Left forelimb (tissue), 1 donor: ENCODE measurements at places on chromosomes 7 and 10.

DNA sequence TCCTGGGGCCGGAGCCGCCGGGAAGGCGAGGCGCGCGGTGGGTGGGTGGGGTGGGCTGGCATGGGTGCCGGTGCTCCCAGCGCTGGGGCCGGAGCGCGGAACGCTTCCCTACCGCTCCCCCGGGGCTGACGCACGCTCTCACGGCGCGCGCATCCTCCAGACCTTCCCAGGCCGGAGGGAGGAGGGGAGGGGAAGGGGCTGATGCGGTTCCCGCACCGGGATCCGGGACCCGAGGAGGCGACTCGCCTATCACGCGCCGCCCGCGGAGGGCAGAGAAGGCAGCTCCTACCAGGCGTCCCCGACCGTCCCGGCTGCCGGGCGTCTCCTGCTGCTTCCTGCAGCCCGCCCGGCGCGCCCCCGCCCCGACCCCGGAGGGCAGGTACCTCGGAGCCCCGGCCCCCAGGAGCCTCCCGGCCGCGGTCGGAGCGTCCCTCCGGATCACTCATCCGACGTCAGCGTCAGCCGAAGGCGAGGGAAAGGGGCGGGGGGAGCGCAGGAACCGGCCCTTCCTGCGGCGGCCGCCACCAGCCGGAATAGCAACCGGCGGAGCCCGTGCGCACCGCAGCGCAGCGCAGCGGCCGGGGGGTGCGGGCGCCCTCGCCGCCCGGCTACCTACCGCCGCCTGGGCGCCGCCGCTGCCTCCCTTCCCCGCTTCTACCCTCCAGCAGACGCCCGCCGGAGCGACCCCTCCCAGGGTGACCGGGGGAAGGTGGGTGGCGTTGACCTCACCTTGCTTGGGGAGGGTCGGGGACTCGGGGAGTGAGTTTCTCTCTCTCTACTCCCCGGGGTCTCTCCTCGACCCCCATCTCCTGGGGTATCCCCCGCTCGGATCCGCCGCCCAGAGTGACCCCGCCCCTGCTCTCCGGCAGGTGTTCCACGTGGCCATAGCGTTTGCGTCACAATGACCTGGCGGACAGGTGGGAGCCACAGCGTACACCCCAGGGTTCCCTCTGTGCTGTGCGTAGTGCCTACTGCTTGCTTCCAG lies at the start of gene ICA1:
ICA1 (minus strand) TSS at position 457 of the 985 bp plus-strand sequence. CDS start 26,241 bp downstream, outside the sequence.
- peak; percentile 73 for DNase-seq

GRCh38 chr7:15612205-15612604 lies 50.4 kb upstream of the AGMO start:
- no peak for DNase-seq

GRCh38 chr10:52951824-52952223 lies 179.2 kb upstream of the MBL2 start:
- DNase-seq, result no peak

DNA sequence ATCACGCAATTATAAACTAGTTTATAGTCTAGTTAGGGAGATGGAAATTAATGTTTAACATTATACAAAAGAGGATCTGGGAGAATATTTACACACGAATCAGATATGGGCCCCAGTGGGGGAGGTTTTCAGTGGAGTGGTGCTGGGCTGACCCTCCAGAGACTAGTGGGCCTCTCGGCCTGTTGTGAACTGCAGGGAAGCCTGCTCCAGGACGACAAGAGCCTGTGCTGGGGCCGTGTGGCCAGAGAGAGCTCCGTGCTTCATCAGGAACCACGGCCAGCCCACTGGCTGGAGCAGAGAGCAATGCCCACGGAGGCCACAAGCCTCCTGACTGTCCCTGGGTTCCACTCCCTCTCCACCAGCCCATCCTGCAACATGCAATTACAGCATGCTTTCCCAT lies 11.3 kb upstream of the ESYT2 start:
- no peak for DNase-seq

DNA sequence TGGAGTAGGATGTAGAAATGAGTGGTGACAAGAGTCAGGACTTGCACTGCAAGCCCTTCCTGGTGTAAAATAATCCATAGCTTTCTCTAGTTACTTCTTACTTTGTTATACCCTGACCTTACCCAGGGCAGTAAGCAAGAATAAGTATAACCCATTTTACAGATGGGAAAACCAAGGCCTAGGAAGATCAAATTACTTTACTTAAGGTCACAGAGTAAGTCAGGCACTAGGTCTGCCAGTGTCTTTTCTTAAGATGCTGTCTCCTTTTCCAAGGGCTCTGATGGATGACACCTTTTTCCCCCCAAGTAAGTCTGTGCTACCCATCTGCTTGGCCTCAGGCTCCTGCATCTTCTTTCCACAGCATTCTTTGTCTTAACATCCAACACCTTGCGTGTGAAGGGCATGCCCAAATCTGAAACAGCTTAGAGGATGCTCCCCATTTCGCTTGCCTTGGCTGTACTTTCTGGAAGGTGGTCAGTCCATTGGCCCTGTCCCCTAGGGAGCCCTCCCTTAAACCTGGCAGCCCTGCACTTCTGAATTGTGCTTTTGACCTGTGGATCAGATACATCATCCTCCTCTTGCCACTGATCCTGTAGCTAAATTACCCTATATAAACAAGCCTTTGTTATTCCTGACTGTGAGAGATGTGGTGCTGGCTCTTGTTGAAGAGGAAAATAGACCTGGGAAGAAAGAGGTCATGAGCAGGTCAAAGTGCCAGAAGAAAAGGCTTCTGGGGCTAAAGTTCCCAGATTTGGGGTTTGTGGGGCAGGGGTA lies 168.6 kb downstream of the LRMDA start:
- DNase-seq, result no peak

DNA sequence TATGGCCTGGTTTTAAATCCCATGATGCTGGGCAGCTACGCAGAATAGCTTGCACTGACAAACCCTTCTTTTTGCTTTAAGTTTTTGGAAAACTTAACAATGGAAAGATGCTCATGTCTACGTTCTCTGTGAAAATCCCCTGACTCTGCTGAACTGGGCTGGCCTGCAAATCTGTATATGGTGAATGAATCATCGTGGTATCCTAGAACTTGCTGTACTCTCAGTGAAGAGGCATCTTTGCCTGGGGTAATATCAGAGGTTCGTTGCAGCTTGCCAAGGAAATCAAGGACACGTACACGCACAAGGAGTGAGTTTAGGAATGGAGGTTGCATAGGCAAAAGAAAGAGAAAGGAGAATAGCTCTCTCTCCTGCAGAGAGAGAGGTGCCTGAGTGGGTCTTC lies 382.0 kb upstream of the ADARB2 start:
- DNase-seq, result no peak

DNA sequence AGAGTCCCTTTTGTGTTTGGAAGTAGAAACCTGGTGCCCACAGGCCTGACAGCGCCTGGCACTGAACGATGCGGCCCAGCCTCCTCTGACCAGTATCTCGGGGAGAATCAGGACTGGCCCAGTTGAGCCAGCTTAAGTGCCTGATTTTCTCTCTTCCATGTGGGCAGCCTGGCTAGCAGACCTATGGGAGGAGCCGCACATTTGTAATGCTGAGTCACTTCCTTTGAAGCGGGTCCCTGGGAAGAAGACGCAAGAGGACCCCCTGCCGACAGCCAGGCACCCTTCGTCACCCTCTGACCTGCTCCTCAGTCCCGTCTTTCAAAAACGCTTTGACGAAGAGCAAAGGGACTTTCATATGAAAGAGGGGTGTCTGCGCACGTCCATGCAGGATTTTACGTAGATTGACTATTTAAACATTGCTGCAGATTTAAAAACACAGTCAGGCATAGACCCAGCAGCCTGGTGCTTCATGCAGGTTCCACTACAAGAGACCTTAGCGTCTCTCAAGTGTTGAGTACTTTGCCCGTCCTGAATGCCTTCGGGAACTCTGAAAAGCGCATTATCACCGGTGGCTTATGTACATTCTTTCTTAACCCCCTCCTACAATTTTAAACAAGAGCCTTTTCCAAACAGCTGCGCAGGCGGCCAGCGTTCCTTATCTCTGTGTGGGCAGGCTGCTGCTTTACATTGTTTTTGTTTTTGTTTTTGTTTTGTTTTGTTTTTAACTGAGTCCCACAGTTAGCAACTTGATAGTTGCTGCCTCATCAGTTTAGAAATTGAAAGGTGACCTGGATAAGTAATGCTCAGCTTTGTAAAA lies 36.5 kb upstream of the AP5Z1 start:
- no peak for DNase-seq

- DNase-seq, result peak; percentile 55
These were observed 45.1 kb upstream of the PPP2R2D start for GRCh38 chr10:131855461-131856401.

- DNase-seq, result no peak
These were observed 31.9 kb downstream of the DLD start for GRCh38 chr7:107922886-107923285.

DNA sequence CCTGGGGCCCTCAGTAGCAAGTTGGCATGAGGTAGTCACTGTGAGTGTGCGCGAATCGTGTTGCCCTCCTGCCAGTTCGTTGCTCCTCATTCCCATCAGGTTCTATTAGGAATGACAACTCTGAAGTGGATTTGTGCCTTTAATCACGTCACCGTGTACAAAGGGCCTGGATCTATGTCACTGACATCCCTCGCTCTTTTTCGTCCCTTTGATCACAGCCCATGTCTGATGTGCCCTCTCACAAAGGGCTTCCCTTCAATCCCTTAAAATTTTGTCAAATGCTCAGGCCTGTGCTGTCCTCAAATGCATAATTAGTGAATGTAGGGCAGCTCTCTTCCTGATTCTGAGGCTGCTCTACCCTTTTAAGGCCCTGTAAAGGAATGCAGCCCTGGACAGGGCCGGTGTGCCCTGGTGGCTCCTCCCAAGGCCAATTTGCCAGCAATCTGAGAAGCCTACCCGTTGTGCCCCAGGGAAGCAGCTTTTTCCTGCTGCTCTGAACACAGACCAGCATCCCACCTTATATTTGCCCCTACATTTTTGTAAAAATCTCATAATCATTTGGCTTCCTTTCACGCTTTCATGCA lies 93.6 kb downstream of the TMEM178B start:
- DNase-seq, result no peak
